ENCODE measurements at places on chromosomes 4 and X. TPM values are rescaled to one million over a fixed set of nuclear protein-coding genes. Genes with fewer than 3 reads are reported as not detected.

SPATA4 gene
- total RNA-seq, result 0.38 TPM

METAP1 gene
- 30.4 TPM for total RNA-seq

GRCh38 chrX:16993791-16994318 lies 47.4 kb downstream of the REPS2 start:
- DNase-seq, result no peak

DNA sequence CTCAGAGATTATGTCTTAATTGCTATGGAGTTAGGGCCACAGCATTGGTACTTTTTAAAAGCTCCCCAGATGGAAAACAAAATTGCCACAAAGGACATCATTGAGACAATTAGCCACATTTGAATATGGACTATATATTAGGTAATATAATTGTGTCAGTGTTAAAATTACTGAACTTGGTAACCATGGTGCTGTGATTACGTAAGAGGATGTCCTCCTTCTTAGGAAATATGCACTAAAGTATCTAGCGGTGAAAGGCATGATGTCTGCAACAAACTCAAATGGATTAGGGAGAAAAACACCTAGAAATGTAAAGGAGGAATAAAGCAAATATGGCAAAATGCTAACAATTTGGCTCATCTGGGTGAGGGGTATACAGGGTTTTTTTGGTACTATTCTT lies 89.9 kb upstream of the PAK3 start:
- no peak for DNase-seq

DNA sequence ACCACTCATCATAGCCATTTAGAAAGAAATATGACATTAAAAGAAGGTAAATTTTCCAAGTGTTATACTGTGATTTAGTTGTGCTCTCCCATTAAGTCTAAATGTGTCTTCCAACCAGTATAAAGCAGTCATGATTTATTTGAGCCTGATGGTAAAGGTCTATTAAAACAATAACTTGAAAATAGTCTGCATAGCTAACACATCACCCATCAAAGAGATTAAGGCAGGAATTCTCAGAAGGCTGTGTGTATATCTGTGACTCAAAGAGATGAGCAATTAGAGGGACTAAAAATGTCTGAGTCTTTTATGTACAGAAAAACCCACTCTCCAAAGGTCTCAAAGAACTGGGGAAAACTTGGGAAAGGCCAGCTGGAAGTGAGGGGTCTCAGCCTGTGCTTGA lies 70.3 kb upstream of the IQCM start:
- no peak for DNase-seq

- DNase-seq, result no peak
Observed at GRCh38 chr4:879729-880077, 52.4 kb downstream of the GAK start.

GRCh38 chr4:78650106-78651024 lies 98.8 kb downstream of the ANXA3 start:
- no peak for DNase-seq

- no peak for DNase-seq
Observed at GRCh38 chr4:84496331-84496705, 2.8 kb downstream of the NKX6-1 start.

- no peak for DNase-seq
Observed at GRCh38 chrX:154140742-154141141, 3.3 kb upstream of the OPN1LW start.

DNA sequence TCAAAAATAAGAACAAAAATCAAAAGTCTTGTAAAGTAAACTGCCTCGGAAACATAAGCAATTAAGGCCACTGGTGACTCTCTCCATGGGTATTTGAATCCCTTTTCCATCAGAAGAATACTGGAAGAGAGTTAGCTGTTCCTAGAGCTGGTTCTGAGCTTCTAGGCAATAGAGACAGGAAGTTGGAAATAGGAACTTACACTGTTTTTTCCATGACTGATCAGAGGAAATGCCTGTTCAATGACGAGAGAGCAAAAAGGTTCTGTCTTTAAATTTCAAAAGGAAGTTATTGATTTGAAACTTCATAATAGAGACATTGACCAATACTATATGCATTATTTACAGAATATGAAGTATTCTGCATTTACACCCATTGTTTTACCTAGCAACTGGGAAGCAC lies 503.5 kb upstream of the ARX start:
- no peak for DNase-seq

GRCh38 chr4:129353490-129353889 lies 257.5 kb downstream of the C4orf33 start:
- no peak for DNase-seq

All from psoas muscle (tissue), 8 donors.